ENCODE measurements at places on chromosomes 16 and 17.

DNA sequence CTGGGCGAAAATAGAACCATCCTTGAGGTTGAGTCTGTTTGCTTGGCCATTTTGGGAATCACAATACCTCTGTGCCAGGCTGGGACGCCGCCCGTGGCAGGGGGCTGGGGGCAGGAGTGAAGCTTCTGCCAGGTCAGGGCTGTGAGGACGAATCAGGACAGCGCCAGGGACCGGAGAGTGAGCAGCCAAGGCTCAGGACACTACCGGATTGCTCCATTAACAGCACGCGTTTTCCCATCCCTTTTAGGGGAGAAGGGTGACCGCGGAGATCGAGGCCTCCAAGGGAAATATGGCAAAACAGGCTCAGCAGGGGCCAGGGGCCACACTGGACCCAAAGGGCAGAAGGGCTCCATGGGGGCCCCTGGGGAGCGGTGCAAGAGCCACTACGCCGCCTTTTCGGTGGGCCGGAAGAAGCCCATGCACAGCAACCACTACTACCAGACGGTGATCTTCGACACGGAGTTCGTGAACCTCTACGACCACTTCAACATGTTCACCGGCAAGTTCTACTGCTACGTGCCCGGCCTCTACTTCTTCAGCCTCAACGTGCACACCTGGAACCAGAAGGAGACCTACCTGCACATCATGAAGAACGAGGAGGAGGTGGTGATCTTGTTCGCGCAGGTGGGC is 23.4 kb downstream of the C1QTNF1 start:
- DNase-seq = no peak

DNA sequence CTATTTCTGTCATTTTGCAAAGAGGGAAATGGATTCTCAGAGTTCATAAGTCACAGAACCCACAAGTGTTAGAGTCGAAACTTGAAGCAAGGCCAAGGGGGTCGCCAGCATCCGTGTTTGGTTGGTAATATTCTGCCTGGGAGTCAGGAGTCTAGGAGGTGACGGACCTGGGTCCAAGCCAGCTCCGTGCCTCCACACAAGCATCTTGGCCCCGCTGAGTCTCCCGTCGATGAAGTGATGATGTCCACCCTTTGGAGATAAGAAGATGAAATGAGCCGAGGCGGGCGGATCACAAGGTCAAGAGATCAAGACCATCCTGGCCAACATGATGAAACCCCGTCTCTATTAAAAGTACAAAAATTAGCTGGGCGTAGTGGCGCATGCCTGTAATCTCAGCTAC is 53.2 kb upstream of the TNRC6C start:
- no peak for DNase-seq

- peak; percentile 69 for DNase-seq
Measured at GRCh38 chr17:68255731-68256538, 8.1 kb downstream of the AMZ2 start.

DNA sequence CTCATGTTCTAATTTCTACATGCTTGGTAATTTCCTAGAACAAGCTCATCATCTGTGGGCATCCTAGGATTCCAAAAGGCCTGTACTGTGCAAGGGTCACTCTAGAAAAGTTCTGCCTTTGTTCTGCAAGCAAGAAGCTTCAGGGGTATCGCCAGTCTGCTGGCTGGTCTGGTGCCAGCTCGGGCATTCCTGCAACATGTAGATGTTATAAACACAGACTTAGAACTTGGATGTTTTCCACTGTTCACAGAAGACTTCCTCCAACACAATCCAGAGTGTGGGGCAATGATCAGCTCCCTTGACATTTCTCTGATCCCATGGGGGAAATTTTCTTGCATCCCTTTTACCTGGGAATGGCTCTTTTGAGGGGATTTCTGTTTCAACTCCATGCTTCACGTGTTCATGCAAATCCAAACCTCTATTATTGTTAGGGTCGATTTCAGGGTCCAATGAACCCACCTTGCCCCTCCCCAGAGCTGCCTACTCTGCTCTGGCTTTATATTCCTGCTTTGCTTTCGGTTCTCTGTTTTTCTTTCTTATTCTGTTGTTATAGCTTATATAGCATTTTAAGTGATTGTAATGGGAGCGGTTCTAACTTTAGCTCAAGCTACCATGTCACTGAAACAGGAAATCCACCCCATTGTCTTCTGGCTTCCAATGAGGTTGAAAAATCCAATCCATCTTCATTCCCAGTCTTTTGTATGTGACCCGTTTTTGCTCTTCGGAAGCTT is 25.3 kb downstream of the UBE2O start:
- DNase-seq = no peak

DNA sequence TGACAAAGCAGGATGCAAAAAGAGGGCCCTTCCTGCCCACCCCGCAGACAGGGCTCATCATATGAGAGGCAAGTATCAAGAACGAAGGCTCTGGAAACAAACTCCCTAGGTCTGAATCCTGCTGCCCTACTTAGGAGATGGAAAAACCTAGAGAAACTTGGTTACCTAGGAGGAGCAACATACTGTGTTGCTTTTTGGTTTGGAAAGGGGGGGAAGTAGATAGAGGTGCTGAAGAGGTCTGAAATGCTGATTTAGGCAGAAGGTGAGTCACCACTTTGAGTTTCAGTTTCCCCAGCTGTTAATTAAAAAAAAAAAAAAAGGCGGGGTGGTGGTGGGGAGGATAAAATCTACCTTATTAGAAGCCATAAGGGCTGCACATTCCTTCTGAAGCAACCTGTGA is 1.5 kb downstream of the N4BP1 start:
- DNase-seq = peak; percentile 80

DNA sequence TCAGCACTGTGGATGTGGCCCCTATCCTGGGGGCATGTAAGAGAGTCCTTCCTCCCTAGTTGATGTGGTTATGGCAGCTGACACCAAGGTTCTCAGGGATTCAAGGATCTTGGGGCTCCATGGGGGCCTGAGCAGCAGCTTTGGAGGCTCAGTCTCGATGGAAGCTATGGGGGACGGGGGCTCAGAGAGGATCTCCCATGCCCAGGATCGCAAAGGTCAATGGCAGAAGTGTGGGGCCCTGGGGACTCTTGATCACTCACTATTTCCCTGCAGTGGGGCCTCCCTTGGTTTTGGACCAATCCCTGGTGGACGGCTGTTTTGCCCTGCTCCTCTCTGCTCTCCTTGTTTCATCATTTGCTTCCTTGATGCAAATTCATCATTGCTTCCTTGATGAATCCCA is 885.9 kb downstream of the CDH8 start:
- no peak for DNase-seq

- DNase-seq = no peak
Measured at GRCh38 chr17:57817299-57817698, 32.5 kb downstream of the MRPS23 start.

- no peak for DNase-seq
Measured at GRCh38 chr16:87308826-87309225, 8.4 kb downstream of the C16orf95 start.

GRCh38 chr17:7789131-7789530 is 44.9 kb upstream of the KDM6B start:
- no peak for DNase-seq

GRCh38 chr16:85980686-85981085 is 81.7 kb downstream of the IRF8 start:
- DNase-seq = no peak

GRCh38 chr17:47736501-47737495 is 3.8 kb downstream of the TBX21 start:
- DNase-seq = peak; percentile 54

DNA sequence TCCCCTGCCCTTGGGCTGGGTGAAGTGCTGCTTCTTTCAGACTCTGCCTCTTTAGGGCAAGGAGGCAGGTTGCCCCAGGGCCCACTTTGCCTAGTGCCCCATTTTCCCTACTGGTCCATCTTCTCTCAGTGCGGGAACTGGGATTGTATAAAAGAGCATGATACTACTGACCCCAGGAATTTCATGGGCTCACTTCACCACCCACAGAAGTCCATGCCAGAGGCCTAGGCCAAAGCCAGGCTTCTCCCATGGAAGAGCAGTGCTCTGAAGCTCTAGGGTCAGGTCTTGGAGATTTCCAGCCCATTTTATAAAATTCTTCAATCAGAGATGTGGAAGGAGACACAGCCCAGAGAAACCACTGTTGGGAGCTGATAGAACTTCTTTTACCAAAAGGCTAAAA is 5.7 kb downstream of the CACNG1 start:
- DNase-seq = no peak
